ENCODE measurements at places on chromosomes 6 and 20. TPM values are rescaled to one million over a fixed set of nuclear protein-coding genes. Genes with fewer than 3 reads are reported as not detected.

FOXQ1 gene
- total RNA-seq, result 2.5 TPM

FRS3 gene
- total RNA-seq, result 1.8 TPM

RIMS4 gene
- total RNA-seq, result 0.29 TPM

BHLHE23 gene
- total RNA-seq, result not detected

OPRL1 gene
- 0.59 TPM for total RNA-seq

DNA sequence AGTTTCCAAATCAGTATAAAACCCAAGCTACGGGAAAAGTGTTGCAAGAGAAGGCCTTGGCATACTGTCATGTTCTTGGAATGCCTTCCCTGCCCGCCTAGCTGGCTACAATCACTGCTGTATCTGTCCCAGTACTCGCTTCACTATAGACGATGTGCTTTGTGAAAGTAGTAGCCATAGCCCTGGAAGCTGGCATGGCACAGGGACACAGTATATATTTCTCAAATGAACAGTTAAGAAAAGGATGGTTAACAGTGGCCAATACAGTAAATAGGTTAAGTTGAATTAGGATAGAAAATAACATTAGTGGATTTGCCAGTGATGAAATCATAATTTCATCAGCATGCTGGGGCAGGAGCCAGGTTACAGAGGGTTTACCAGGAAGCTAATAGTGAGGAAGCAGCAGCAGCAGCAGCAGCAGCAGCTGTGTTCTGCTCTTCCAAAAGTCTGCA lies 499.3 kb downstream of the CDKAL1 start:
- DNase-seq, result peak; percentile 58

GRCh38 chr20:44455126-44455525 lies 20.5 kb upstream of the TTPAL start:
- no peak for DNase-seq

DNA sequence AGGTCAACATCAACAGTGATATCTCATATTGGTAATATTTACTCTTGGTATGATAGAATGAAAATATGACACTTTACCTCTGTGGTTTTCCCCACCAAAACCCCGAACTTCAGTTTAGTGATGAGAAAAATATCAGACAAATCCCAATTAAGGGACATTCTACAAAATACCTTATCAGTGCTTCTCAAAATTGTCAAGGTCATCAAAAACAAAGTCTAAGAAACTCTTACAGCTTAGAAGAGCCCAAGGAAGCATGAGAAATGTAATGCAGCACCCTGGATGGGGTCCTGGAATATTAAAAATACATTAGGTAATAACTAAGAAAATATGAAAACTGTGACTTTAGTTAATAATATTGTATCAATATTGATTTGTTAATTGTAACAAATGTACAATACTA lies 148.3 kb upstream of the TFAP2D start:
- no peak for DNase-seq

DNA sequence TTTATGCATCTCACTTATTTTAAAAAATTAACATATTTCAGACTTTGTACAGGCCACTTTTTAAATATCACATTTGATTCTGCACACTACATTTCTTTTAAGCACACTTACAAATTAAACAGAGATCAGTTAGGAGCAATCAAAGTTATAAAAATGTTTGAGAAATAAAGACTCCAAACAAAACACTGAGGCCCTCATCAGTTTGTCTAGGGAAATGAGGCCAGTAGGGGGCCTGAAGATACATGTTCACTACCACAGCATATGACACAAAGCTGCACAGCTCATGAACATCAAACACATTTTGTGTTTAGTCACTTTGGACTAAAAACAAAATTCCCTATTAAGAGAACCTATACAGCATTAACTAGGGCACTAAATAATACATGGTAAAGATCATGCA lies 180.5 kb downstream of the PDE7B start:
- DNase-seq, result peak; percentile 84

- no peak for DNase-seq
Observed at GRCh38 chr6:54718541-54719023, 128.0 kb upstream of the FAM83B start.

DNA sequence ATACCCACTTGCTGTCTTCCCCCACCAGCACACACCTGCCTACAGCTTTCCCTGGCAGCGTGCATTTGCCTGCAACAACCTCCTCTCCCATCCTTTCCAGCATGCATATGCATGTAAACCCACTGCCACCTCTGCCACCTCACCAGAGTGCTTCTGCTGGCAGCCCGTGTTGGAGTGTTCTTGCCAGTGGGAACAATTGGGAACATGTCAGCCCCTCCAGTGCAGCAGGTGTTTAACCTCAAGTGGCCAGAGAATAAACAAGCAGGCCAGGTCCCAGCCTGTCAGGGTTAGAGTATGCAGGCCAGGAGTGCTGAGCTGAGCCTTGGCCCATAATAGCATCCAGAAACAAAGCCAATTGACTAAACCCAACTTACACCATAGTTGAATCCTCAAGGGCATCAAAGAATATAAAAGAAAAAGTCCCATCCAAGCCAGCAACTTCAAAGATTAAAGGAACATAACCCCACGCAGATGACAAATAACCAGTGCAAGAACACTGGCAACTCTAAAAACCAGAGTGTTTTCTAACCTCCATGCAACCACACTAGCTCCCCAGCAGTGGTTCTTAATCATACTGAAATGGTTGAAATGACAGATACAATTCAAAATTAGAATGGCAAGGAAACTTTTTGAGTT lies 1212.1 kb upstream of the CITED2 start:
- DNase-seq, result no peak

Measured in osteoblast (primary cell).